ENCODE measurements at places on chromosomes 12 and 14.

DNA sequence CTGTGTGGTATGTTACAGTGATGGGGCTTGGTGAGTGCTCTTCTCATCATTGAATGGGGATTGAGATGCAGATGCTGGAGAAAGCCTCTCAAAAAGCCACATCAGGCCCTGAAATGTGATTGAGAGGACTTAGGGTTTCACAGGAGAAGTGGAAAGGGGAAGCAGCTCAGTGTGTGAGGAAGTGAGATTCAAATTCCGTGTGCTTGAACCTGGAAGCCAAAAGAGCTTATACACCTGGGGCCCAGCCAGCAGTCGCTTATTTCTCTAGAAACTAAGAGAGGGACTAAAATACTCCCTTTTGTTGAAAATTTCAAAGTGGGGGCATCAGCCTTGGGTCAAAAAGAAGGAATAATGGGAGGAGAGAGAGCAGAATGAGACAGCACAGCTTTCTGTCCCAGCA, 39.1 kb upstream of the GZMB start:
- peak; percentile 36 for DNase-seq

DNA sequence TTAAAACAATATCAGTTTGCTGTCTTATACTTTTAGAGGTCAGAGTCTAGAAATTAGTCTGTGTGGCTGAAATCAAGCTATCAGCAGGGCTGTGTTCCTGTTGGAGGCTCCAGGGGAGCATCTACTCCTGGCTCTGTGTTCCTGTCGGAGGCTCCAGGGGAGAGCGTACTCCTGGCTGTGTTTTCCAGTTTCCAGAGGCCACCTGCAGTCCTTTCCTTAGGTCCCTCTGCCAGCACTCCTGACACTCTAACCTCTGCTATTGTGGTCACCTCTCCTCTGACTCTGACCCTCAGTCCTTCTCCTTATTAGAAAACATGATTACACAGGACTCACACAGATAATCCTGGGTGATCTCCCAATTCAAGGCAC, 1140.7 kb upstream of the TMEM132C start:
- DNase-seq, result no peak

GRCh38 chr14:61492474-61492873, 171.1 kb downstream of the PRKCH start:
- no peak for DNase-seq

DNA sequence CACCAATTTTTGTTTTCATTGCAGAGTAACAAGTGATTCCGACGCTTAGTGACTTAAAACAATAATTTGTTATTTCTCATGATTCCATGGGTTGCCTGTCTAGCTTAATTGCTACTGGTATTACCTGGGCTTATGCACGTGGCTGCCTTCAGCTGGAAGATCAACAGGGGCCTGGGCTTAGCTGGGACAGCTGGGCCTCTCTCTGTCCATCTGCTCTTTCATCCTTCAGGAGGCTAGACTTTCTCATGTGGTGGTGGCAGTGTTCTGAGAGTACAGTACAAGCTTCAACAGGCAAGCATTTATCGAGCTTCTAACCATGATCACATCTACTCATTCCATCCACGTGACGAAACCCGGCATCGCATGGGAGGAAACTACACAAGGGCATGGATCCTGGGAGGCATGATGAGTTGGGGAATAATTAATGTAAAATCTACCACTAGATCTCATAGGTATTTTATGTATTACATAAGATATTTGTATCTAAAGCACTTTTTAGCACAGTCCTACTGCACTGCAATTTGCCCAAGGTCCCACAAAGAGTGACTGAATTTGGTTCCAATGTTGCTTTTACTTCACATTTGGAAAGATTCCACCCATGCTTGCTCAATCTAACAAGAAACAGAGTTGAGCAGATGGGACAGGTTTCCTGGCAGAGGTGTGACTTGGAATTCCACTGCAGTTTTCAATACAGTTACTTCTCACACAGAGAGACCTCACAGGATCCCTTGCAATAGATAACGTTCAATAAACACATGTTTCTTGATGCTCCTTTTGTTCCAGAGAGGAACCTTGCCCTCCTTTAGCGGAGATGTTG, 153.1 kb upstream of the FRMD6 start:
- no peak for DNase-seq

DNA sequence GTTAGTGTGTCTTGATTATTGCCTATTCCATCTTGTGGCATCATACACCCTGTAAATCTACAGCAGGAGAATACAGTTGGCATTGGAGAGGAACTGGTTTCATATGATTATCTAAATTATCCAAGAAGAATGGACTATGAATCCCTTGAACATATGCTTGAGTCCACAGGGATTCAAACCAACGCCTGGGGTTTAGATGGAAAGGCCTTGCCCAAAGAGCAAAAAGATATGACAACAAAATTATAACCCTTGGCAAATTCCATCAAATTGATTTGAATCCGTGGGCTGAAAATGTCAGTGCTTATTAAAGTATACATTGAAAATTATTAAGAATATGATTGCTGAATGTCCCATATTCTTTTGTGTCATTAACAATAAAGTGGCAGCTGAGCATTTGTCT, 108.2 kb downstream of the PDE3A start:
- DNase-seq, result no peak

DNA sequence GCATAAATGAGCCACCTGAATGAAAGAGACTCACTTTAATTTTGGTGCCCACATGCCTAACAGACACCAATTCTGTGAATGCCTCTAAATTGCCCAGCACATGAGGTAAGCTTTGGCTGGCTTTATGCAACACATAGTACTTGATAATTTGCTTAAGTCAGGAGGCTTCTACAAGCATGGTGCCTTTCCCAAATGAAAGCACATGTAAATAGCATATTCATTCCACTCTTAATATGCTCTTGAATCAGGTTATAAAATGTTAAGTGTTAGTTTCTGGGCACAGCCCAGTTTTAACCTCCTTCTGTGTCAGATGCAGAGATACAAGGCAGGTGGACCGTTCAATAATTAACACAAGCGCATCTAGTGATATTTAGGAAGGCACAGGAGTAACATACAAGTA, 15.6 kb downstream of the TMCC3 start:
- DNase-seq, result no peak

DNA sequence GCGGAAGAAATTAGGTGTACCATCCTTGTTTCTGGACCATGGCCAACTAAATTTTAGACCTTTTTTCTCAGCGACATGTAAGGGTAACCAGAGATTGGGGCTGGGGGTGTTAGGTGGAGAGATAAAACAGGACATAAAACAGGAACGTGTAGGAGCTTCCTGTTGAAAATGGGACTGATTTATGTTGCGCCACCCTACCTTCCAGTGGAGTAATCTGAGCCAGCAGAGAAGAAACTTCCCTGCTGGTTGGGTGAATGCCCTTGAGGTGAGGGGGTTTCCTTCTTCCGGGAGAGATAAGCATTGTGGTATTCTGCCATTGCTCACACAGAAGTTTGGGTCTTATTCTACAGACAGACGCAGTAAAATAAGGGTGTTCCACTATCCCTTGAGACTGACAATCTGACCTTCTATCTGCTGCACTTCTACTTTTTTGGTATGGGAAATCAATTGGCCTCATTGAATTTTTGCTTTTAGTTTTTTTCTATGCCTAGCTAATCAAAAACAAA, 417.6 kb downstream of the PCNX1 start:
- DNase-seq, result peak; percentile 67

- no peak for DNase-seq
Observed at GRCh38 chr14:66078006-66078405, 408.2 kb upstream of the CCDC196 start.

GRCh38 chr12:127398016-127398710, 868.8 kb upstream of the TMEM132C start:
- no peak for DNase-seq

DNA sequence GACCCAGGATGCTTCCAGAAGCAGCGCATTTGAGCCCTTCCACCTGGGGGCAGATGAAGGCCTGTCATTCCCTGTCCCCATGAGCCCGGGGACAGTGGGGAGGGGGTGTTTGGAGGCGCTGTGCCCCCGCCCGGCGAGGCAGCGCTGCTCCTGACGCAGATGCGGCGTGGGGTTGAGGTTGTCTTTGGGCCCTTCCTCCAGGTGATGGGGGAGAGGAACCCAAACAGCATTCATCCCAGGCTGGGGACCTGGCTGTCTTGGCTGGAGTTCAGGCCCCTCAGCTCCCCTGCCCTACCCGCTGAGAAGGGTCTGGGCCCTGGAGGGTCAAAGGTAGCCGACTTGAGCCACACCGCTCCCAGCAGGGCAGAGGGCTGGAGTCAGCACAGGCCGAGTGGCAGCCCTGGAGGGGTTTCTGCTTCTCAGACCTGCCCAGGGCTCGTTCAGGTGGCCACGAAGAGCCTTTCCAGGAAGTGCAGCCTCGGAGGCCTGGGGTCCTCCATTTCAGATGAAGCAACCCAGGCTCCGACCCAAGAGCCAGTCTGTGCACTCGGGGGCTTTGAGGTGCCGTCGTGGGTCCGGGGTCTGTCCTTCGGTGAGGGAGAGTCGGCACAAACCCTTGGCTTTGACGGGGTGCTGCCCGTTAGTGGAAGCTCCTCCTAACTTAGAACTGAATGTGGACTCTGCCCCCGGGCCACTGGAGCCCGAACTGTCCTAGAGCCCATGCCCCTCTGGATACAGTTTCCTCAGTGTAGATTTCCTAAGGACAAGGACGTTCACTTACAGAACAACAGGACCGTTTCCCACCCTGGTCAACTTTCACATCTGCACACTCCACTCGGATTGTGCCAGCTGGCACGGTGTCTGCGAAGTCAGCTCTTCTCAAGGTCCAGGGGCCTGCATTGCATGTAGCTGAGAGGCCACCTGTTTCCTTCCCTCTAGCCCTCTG, 16.1 kb downstream of the ACADS start:
- DNase-seq, result no peak

GRCh38 chr14:35369701-35370191, 34.8 kb downstream of the NFKBIA start:
- DNase-seq, result no peak
